ENCODE measurements at places on chromosomes 6 and 20.

DNA sequence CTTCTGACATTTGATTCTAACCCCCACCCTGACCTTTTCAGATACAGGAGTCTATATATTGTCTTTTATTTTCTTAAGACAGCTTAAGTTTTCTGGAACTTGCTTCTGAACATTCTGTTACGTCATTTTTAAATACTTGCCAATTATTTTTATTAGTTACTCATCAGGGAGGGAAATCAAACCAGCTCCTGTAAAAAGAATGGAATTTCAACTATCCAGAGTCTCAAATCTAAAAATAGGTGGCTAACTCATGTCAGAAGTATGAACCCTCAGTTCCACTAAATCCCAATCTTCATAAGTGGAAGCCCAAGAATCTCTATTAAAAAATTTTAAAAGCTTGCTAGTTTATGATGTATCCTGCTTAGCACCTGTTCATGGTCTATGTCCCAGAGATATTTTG lies 900.0 kb downstream of the KIF16B start:
- peak; percentile 80 for DNase-seq

- no peak for DNase-seq
Measured at GRCh38 chr6:55543633-55544309, 35.2 kb downstream of the HMGCLL1 start.

GRCh38 chr6:107602321-107603005 lies 112.5 kb downstream of the SOBP start:
- DNase-seq = no peak

DNA sequence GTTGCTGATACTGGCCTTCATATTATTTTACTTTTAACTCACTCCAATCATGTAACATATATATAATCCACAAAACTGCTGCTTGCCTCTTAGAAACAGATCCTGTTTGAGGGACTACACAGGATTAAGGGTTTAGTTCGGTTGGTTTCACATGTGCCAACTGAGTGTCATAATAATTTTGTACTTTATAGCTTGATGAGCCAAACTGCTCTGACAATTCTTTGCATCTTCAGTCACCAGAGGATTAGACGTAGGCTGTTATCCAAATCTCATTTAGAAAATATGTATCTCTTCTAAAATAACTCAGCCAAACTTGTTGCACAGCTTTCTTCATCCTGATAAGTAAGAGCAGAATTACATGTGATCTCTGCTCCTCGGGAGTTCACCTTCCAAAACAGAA lies 643.6 kb upstream of the PTCHD4 start:
- DNase-seq = no peak

DNA sequence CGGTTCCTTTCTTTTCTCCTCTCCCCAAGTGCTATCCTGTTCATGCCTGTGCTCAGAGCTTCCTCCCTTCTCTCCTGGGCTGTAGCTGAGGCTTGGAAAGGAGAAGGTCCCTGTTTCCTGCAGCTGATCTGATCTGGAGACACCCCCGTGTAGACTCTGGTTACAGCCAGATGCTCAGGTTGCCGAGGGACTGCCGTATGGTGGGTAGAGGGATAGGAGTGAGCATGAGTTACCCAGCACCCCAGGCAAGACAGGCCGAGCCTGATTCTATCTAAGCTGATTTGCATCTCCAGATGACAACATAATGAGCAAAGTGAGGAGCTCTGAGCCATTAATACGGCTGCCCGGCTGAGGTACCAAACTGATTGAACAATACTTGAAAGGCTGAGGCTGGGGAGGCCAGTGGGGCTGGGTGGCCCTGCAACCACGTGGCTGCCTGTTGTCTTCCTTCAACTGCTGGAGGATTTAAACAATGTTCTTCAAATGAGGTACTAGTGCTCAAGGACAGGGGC lies 91.8 kb downstream of the ASXL1 start:
- no peak for DNase-seq

DNA sequence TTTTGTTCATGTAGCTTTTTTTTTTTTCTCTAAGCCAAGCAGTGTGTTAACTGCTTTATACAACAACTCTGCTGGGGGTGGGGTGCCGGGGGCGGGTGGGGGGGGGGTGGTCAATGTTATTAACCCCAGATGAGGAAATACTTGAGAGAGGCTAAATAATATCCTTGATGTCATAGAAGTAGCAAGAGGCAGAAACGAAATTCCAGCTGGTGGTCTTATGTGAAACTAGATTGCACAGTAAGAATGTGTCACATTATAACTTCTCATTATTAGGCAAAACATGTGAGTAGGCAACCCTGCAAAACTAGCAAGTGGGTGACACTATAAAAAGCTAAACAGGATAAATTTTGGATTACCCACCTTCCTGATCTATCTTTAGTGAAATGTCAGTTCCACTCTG lies 12.8 kb downstream of the MYLK4 start:
- DNase-seq = no peak

DNA sequence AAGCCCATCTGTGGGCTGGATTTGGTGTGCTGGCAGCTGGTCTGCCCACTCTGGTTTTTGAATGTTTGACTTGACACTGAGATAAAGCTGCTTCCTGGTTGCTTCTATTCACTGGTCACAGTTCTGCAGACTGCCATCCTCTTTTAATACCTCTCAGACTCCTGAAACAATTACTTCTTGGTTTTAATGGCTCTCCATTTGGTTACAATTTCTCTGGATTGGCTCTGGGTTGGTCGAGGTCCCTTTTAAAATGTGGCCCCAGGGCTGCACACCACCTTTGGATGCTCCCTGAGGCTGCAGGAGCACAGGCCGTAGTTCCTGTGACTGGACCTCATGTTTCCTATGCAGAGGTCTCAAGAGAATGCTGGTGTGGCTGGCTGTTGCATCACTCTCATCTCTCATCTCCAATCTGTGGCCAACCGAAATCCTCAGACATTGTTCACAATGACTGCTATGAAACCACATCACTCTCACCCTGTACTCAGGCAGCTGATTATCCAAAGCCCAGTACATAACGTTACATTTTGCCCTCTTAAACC lies 98.5 kb downstream of the INSM1 start:
- DNase-seq = peak; percentile 93

DNA sequence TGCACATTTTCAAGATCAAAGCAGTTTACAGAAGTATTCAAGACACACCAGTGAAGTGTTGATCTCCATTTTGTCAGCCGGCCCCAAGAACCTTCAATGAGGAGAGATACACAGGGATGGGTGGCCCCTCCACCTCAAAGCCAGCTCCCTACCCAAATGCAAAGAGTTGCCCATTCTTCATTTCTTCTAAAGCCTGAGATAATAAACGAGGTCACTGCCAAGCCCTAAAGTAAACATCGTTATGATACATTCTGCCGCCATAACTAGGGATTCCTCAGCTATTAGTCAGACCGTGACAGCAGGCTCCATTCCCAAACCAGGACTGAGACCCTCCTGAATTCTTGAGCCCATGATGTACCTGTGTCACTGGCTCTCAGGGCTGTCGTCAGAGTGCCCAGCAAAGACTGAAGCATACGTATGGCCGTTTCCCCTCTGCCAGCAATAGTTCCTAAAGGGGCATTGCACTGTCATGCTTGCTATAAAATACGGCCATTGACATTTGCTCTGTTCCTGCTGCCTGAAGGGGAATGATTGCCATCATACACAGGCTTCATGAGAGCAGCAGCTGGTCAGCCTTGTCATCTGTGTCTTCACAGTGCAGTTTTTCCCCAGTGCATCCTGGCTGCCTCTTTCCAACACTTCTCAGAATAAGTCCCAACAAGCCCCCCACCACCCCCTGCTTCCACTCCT lies 41.7 kb downstream of the ISM1 start:
- no peak for DNase-seq

DNA sequence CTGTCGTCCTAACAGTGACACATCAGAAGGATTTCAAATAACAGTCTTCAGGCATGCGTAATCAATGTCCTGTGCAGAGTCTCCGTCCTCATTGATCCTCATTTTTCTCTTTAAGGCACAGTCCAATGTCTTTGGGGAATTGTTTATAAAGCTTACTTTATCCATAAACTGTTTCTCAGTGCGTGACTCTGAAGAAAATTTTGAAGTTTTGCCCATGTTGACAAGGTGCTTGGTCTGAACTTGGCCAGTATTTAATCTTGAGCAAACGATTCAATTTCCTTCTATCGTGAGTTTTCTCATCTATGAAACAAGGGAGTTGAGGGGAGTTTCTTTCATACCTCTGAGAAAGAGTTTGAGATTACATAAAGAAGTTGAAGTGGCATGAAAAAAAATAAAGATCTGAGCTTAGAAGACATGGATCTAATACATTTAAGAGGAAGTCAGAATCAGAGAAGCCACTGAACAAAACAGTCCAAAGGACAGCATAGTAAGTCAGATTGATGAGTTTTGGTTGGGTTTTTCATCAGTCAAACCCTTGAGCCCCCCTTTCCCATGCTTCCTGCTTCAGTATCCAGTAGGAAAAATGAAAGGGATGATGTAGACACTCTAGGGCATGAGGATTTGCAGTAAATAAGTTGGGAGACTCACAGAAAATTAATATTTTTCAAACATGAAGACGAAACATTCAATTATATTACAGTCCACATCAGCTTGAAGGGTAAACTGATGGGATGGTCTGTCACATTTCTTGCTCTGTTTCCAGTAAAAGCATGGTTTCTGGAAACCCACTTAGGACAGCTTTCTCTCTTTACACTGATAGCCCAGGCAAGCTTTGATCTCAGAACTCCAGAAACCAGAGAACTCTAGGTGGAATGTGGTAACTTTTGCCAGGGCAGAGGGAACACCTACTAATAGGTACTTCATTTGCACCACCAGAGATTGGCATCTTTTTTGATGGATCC lies 8.1 kb downstream of the EDN1 start:
- DNase-seq = no peak

- DNase-seq = no peak
Measured at GRCh38 chr20:1637755-1638154, 17.9 kb upstream of the SIRPB1 start.

- DNase-seq = peak; percentile 69
Measured at GRCh38 chr6:37256692-37257319, 766 bp upstream of the TBC1D22B start.

- peak; percentile 2 for DNase-seq
Measured at GRCh38 chr6:106773996-106774629, 144.7 kb downstream of the QRSL1 start.

- no peak for DNase-seq
Measured at GRCh38 chr6:7894262-7895124, 16.1 kb downstream of the TXNDC5 start.

Measured in GM23248 (cell line).